ENCODE measurements at places on chromosomes 13 and 19. TPM values are rescaled to one million over a fixed set of nuclear protein-coding genes. Genes with fewer than 3 reads are reported as not detected.

The KANK2 gene
- total RNA-seq: 499 TPM

The ATCAY gene
- not detected for total RNA-seq

The POLR2I gene
- total RNA-seq: 98.7 TPM

The OSCAR gene
- 1.2 TPM for total RNA-seq

The PIP5K1C gene
- 38.2 TPM for total RNA-seq

The KIR3DL1 gene
- not detected for total RNA-seq

DNA sequence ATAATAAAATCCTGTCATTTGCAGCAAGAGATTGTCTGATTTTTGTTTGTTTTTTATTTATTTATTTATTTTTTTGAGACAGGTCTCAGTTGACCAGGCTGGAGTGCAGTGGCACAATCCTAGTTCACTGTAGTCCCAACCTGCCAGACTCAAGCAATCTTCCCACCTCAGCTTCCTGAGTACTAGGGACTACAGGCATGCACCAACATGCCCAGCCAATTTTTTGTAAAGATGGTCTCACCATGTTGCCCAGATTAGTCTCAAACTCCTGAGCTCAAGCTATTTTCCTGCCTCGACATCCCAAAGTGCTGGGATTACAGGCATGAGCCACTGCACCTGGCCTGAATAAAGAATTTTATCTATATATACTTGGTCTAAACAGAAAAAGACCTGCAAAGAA lies 17.6 kb downstream of the ZNF233 start:
- DNase-seq: no peak

DNA sequence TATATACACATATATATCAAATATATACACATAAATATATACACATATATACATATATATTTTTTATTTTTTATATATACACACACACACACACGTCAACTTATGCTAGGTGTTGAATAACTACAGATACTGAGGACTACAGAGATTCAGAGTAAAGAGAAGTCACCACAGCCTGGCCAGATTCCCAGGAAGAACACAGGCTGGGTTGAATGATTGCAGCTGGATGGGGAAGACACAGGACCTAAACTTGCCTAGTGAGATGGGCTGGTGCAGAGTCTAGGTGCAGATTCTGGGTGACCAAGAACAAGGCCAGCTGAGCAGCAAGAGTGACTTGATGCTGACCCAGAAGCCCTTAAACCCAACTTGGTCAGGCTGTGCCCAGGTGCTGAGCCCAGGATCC lies 241.3 kb downstream of the KCTD12 start:
- DNase-seq: no peak

- no peak for DNase-seq
Observed at GRCh38 chr13:90792335-90792734, 555.2 kb upstream of the MIR17HG start.

DNA sequence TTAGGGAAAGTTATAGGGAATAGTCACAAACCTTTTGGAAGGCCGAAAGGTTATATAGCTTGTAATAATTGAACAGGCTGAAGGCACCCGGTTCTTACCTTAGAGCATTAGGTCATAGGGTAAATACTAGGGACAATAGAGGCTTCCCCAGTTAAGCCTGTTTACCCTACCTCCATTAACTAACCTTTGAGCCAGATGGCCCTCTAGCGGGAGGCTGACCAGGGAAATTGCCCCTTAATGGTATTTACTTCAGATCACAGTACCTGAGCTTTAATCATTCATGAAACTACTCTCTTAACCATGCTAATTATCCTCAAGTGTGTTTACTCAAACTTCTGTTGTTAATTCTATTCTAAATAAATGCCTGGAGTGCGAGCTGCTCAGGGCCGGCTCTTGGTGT lies 20.4 kb upstream of the ZNF83 start:
- no peak for DNase-seq

GRCh38 chr19:15926484-15926883 lies 7.8 kb downstream of the CYP4F11 start:
- DNase-seq: no peak

DNA sequence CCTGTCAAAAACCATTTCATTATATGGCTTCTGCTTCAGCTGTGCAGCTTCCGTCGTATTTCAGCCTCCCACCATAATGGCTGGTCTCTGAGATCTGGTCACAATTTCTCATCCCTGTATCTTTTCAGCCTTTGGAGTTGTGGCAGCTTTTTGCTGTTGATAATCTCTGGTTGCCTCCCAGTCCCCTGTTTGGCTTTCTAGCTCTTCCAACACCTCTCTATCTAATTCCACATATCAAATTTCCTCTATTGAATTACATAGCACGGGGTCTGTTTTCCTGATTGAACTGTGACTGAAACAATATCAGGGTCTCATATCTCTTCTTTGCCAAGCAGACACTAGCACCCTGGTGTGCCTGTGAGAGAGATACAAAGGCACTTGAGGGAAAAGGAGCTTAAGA lies 222.1 kb upstream of the OBI1 start:
- DNase-seq: no peak

DNA sequence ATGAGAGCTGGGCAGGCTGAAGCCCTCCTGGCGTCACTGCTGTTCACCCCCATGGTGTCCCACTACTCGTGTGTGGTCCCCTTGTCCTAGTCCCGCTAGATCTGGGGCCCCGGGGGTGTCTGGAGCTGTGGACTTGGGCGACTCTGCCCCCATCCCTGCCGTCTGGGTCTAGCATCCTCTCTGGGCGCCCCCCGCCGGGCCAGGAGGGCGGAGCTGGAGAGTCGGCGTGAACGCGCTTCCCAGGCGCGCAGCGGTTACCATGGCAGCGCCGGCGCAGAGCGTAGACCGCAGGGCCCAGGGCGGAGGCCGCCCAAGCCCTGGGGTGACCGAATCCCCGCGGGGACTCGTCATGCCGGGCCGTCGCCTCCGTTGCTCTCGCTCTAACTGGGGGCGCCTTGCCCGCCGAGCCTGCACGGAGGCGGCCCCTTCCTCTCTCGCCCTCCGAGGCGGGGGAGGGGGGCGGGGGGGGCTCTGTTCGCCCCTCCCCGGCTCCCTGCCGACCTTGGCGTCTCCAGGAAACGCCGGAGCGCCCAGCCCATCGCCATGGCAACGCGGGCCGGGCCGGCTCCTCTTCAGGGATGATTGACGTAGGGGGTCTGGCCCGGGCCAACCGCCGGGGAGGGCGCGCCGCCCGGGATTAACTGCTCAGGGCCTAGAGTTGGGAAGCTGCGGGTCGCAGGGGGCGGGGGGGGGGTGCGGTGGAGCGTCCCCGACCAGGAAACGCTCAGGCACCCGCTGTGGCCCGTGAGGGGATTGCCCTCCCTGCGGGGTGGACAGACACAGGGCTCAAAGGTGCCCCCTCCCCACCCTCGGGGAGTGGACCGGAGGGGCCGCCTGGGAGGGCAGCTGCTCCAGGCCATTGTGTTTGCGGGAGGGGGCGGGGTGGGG lies 8.9 kb downstream of the ISYNA1 start:
- DNase-seq: peak; percentile 84

DNA sequence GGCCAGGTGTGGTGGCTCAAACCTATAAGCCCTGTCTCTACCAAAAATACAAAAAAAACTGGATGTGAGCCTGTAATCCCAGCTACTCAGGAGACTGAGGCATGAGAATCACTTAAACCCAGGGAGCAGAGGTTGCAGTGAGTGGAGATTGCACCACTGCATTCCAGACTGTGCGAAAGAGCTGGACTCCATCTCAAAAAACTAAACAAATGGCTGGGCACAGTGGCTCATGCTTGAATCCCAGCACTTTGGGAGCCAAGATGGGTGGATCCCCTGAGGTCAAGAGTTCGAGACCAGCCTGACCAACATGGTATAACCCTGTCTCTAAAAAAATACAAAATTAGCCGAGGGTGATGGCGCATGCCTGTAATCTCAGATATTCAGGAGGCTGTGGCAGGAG lies 34.9 kb upstream of the ZNF83 start:
- DNase-seq: no peak

GRCh38 chr13:114134944-114135610 lies 2.7 kb upstream of the RASA3 start:
- no peak for DNase-seq

- no peak for DNase-seq
Observed at GRCh38 chr13:99862244-99862643, 109.3 kb downstream of the ZIC5 start.

- no peak for DNase-seq
Observed at GRCh38 chr13:43757266-43757665, 29.5 kb downstream of the ENOX1 start.

GRCh38 chr19:36128392-36128736 lies 11.5 kb upstream of the CAPNS1 start:
- no peak for DNase-seq

DNA sequence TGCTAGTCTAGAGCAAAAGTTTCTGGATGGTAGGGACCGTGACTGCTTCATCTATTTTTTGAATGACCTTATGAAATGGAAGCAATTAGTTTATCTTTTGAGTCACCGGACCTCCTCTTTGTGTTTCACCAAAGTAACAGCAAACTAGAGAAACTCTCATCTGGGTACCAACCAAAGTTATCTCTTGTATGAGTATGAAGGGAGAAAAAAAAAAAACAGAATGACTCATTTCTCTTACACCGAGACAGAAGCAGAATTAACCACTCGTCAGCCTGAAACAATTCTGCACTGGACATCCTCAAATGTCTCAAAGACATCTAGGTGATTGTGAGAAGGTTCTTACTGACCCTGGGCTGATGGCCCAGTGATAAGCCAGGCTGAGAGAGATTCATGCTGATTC lies 18.3 kb downstream of the ZNF100 start:
- DNase-seq: no peak

DNA sequence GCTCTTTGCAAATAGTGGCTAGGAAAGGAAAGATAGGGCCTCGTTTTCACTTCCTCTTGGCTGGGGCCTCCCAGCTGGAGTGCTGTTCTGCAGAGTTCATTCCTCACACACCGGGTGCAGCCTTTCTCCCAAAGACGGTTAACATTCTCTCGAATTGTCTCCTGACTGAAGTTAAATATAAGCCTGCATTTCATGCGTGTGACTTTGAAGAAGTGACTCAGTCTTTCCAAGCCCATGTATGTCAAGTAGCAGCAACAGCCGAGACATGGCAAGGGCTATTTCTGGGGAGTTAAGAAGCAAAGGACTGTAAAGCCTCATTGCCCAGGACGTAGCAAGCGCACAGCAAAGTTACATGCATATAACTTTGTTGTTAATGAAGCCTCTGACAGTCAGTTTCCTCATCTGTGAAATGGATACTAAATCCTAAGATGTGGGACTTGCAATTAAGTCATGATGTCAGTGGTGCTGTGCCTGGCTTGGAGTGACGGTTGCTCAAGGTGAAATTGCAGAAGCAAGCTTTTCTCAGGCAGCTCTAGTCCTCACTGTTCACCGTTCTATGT lies 502.4 kb downstream of the MYO16 start:
- no peak for DNase-seq

GRCh38 chr19:15014579-15014978 lies 34.7 kb upstream of the CASP14 start:
- DNase-seq: no peak

- DNase-seq: no peak
Observed at GRCh38 chr13:30715837-30716236, 19.5 kb upstream of the ALOX5AP start.

GRCh38 chr13:24097064-24097463 lies 63.5 kb upstream of the SPATA13 start:
- no peak for DNase-seq

DNA sequence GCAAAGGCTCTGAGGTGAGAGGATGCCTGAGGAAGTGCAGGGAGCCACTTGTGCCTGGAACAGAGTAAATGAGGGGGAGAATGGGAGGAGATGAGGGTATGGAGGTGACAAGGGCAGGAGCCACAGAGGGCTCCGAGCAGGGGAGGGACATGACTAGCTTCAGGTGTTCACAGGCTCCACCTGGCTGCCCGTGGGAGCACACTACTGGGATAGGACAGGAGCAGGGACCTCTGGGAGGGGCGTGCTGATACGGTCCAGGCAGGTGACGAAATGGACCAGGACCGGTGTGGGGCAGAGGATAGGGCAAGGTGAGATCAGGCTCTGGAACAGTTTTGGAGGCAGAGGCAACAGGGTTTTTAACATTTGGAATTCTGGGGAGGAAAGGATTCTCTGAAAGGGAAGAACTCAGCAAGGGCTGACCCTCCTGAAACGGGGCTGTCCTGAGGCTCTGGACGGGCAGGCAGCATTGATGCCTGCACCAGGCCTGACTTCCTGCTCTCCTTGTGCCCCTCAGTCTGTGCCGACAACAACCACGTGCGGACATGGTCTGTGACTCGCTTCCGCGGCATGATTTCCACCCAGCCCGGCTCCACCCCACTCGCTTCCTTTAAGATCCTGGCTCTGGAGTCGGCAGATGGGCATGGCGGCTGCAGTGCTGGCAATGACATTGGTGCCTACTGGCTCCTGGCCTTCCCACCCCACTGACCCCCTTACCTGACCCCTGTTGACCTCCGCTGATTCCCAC lies 11.6 kb downstream of the SHKBP1 start:
- no peak for DNase-seq

DNA sequence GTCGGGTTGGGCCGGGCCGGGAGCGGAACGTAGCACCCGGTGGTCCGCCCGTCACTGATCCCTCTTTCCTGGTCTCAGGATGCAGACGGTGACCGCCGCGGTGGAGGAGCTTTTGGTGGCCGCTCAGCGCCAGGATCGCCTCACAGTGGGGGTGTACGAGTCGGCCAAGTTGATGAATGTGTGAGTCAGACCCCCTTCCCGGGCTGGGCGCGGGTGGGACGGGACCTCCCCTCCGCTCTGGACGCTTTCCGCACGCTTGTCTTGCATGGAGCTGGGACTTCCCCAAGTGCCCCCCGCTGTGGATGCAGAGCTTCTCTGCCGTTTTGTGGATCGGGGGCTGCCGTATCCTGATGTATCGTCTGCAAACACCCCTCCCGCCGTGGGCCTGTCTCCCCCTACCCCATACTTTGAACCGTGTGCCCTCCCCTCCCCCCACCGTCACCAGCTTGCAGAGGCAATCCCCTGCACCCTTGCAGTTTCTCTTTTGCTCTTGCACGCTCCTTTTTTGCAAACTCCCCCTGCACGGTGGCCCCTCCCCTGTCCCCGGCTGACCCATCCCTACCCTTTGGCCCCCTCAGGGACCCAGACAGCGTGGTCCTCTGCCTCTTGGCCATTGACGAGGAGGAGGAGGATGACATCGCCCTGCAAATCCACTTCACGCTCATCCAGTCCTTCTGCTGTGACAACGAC lies 669 bp downstream of the GADD45B start:
- no peak for DNase-seq

DNA sequence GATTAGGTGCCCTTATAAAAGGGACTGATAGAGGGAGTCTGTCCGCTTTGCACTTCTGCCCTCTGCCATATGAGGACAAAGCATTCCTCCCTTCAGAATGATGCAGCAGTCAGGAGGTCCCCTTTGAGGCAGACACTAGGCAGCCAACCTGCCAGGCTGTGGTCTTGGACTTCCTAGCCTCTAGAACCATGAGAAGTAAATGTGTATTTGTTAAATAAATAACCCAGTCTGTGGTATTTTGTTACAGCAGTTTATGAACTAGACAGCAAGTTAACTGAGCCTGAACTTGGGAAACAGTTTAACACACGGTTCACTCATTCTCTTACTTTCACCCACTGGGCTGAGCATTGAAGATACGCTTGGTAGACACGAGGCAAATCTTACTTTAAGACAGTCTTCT lies 313.2 kb downstream of the UQCRFS1 start:
- no peak for DNase-seq
